ENCODE measurements at places on chromosomes 2 and 18.

GRCh38 chr2:219542931-219543595, 546 bp downstream of the CHPF start:
- DNase-seq, result no peak

DNA sequence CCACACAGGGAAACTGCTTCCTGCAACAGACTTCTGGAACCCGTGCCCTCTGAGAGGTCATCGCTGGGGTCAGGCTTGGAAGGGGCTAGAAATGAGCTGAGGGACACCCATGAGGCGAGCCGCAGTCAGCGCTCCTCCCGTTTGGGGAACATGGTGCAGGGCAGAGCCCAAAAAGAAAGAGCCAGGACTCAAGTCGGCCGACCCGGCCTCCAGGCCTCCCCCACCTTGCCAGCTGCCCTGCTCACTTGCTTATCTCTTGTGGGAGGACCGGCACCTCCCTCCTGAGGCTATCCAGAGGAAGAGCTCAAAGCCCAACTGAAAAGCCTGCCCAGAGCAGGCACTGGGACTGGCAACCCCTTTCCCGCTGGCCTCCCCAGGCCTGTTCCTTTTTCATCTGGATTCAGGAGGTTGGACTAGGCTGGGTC, 43.6 kb downstream of the SCTR start:
- no peak for DNase-seq

DNA sequence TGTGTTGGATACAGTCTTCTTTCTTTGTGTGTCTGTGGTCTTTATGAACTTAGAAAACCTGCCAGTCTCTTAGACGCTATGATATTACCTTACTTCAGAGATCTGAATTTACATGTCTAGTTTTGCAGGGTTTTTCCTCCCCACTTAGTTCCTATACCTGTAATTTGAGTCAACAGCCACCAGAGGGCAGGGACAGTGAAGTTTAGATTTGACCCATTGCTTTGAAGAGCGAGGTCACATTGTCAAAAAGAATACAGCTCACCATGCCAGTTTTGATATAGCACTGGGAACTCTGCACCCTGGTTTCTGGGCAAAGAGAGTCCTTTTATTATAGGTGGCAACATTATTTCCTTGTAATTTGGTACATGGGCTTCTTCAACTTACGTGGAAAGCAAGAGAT, 102.3 kb downstream of the MAPK4 start:
- DNase-seq, result no peak

DNA sequence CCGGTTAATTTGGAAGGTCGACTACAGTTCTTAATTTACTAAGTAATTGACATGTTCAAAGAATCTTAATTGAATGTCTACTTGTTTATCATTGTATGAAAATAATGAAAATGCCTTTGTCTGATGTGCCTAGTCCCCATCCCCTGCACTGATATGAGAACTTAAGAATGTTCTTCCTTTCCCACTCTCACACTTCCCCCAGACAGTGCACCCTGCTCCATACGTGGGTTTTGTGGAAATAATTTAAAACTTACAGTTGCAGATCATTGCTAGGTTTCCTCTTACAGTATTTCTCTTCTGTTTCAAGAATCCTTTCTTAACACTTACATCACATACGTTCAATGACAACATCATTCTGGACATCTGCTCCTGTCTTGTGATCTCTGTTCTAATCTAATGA, 3.5 kb downstream of the ICOS start:
- no peak for DNase-seq

- no peak for DNase-seq
Measured at GRCh38 chr2:72155737-72156136, 8.1 kb upstream of the CYP26B1 start.

- no peak for DNase-seq
Measured at GRCh38 chr18:79798999-79799370, 1.2 kb downstream of the KCNG2 start.

DNA sequence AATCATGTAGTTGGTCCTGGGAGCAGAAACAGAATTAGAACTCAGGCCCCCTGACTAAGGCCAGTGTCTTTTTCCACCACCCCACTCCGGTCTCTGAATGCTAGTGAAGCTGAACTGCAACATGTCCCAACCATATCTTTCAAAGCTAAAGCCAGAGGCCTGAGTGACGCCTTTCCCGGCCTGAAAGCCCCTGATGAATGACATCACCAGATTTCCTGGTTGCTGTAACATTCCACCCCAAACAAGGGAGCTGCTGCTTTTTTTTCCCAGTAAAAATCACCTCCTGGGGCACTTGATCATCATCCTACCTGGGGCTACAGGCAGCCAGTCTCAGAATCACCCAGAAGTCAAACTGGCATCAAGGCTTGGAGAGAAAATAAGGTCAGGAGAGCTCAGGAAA, 162.7 kb downstream of the ARL4C start:
- DNase-seq, result no peak
